ENCODE measurements at places on chromosomes 5 and 9.

- no peak for DNase-seq
These were observed 285.5 kb upstream of the SLC24A2 start for GRCh38 chr9:20074291-20074690.

DNA sequence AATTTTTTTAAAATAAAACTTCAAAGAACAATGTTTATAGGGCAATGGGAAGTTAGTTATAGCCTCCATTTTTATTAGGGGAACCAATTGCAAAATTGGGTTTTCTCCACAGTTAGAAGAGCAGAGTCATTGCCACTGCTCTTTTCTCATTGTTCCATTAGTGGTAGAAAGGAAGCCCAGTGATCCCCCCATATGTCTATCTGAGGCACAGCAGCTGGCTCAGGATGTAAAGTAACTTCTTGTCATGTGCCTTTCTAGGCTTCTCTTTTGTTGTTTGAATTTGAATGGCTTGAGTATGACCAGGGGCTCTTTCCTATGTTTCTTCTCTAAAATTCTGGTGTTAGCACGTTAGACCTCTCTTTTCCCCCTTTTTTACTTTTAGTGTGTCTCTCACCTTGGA, 61.2 kb downstream of the UBAP1 start:
- no peak for DNase-seq

- no peak for DNase-seq
These were observed 126.1 kb downstream of the GAS1 start for GRCh38 chr9:86821006-86821845.

DNA sequence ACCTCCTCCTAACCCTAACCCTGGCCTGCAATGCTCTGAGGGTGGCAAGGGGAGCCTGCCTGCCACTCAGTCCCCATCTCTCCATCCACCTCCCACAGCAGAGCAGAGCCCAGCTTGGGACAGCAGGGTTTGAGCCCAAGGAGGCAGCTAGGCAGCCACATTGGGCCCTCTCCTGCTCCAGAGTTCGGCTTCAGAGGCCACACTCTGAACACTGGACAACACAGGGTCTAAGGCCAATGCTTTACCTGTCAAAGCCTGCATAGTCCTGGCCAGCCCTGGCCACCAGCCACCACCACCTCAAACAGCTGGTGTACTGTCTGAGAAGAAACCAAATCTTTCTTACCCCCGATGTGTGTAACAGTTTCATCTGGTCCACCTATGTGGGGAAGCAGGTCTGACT, 5.2 kb downstream of the BICD2 start:
- DNase-seq: no peak

DNA sequence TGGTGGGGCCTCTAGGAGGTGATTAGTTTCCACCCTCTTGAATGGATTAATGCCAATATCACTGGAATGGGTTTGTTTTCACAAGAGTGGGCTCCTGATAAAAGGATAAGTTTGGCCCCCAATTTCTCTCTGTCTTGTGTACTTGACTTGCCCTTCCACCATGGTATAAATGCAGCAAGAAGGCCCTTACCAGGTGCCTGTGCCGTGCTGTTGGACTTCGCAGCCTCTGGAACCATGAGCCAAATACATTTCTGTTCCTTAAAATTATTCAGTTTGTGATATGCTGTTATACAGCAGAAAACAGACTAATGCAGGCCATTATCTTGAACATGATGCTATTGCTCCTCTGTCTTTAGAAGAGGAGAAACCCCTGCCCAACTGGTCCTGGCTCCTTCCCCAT, 17.8 kb upstream of the BRD3 start:
- DNase-seq: no peak

DNA sequence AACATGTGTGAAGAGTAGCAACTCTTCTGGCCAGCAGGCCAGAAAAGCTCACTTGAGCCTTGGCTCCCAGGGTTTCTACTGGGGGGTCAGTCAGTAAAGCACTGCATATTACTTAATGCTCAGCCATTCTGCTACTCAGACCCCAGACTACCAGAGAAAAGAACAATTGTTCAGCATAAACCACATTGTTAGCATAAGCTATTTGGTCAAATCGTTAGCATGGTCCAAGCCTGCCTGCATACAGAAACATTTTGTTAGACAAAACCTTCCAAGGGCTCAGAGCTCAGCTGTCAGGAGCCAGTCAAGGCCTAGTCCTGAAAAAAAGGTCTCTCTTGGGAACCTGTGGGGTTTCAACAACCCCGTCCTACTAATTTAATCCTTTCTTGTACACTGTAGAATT, 449.3 kb downstream of the PRR16 start:
- DNase-seq: no peak

DNA sequence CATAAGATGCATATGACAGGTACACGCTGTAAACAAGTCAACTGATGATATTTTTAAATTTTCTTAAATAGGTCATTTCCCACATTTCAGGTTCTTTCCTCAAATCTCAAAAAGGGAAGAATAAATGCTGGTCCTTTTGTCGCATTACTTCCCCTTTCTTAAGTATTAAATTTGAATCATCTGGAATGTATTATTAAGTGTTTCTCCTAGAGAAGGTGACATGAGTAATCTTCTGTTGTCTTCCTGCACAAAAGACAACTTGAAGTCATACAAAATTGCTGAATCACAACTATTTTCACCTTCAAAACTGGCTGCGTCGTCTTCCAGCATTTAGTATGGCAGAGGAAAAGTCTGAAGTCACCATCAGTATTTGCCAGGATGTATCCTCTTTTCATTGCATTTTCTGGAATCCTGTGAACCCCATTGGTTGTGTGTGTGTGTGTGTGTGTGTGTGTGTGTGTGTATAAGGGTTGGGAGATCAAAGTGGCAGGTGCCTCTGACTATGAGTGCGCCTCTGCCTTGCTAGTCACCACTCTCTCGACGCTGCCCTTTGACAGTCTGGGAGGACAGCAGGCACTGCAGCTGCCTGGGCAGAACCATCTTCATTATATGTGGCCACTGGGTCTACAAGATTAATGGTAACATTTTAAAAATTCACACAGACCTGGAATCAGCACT, 86.9 kb downstream of the MVB12B start:
- no peak for DNase-seq

DNA sequence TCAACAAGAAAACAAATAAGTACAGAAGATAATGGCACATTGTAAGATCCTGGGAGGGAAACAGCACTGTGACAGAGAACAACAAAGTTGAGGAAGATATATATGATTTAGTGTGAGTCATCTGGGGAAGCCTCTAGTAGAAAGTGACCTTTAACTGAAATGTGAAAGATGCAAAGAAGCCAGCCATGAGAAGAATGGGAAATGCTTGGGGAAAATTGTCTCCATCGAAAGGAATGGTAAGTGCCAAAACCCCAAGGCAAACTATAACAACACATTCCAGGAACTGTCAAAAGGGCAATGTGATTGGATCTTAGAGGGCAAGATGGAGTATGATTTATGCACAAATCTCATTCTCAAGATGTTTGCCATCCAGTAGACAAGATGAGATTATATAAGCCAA, 537.8 kb upstream of the BRINP1 start:
- DNase-seq: no peak

GRCh38 chr5:159972538-159973362, 36.2 kb upstream of the TTC1 start:
- DNase-seq: no peak

- DNase-seq: no peak
These were observed 50.8 kb downstream of the AQP7 start for GRCh38 chr9:33351547-33351946.

GRCh38 chr5:93017849-93018248, 563.2 kb downstream of the NR2F1-AS1 start:
- no peak for DNase-seq

DNA sequence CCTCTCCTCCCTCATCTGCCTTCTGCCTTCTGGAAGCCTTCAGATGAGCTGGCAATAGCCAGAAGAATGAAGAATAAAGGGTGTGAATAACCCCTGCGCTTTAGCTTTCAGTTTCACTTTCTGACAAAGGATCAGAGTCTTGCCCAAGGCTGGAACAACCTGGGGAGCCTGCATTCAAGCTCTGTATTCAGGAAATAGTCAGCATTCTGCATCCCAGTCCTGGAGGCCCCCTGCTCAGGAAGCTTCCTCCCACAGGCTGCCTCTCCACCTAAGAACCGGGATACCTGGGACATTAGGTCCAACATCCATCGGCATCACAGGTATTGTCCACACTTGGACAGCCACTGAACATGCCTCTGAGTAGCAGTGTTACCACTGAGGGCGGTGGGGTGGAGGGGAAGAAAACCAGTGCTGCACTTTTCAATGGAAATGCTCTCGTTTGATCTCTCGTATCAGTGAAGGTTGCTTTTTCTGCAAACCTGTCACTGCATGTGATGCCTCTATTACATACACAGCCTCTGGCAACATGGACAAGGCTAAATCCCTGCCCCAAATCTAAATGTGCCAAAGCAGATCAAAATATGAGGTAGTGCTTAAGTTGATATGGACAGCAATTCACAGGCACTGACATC, 39.8 kb upstream of the ACO1 start:
- DNase-seq: no peak

GRCh38 chr5:165201771-165202518, 1696.5 kb downstream of the MAT2B start:
- DNase-seq: no peak

DNA sequence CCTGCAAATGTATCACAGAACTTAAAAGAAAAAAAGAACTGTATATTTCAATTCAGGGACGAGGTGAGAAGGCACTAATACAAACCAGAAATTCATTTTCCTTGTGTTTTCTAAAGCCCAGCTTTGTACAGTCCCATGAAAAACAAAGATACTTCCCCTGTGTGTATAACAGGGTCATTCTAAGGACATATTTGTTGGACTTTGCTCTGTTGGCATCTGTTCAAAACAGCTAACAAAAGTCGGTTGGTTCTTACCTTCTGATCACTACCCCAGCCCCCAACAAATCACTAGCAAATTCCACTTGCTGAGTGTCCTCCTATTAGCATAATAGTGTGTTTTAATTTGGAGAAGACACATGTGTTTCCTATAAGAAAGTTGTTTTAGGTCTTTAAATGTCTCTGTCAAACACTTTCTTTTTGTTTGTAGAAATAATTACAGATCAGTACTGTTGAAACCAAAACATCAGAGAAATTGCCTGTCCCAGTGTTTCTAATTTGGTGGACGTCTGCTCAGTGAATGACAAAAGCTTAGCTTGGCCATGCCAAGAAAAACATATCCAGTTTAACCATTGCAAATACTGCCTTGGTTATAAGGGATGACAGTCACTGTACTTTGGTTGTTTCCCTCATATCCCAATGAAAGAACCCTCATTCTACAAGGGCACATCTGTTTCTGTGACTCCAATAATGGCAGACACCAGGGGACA, 480.5 kb downstream of the EBF1 start:
- no peak for DNase-seq

GRCh38 chr5:79962575-79963222, 28.4 kb downstream of the MTX3 start:
- no peak for DNase-seq

GRCh38 chr5:88948746-88949600, 66.0 kb upstream of the MEF2C start:
- DNase-seq: no peak

GRCh38 chr5:77231471-77232138, 21.1 kb downstream of the PDE8B start:
- DNase-seq: no peak

DNA sequence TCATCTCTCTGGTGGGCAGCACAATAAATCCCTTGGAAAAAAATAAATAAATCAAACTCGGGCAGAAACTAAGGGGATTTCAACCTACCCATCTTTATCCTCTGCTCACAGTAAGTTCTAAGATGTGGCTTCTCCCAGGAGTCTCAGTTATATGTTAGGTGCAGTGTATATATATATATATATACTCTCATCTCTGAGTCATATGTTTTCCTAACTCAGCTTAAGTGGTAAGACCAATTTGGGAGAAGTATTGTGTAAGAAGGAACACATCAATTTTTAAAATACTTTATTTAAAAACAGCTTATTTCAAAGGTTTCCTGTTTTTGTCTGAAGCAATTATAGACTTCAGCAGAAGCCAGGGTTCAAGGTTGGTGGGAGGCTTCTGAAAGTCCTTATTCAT, 20.3 kb upstream of the OSMR start:
- DNase-seq: no peak

- DNase-seq: no peak
These were observed 10.2 kb downstream of the PRRX2 start for GRCh38 chr9:129675620-129676019.

DNA sequence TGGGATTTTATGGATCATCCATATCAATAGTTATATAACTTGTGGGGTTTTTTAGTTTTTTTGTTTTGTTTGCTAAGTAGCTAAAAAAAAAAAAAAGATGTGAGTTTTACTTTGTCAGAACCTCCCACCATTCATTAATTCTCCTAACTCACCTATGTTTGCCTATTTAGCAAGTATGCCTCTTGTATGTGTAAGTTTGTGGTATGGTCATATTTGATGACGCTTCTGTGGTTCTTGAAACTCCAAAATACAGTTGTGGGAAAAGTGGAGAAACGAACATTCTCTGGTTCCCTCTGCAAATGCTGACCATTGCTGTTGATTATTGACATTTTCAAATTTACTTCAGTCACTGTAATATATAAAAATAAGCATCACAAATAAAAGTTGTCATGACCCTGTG, 75.7 kb downstream of the PBX3 start:
- peak; percentile 29 for DNase-seq

- no peak for DNase-seq
These were observed 75.7 kb downstream of the TMC1 start for GRCh38 chr9:72597181-72597517.

DNA sequence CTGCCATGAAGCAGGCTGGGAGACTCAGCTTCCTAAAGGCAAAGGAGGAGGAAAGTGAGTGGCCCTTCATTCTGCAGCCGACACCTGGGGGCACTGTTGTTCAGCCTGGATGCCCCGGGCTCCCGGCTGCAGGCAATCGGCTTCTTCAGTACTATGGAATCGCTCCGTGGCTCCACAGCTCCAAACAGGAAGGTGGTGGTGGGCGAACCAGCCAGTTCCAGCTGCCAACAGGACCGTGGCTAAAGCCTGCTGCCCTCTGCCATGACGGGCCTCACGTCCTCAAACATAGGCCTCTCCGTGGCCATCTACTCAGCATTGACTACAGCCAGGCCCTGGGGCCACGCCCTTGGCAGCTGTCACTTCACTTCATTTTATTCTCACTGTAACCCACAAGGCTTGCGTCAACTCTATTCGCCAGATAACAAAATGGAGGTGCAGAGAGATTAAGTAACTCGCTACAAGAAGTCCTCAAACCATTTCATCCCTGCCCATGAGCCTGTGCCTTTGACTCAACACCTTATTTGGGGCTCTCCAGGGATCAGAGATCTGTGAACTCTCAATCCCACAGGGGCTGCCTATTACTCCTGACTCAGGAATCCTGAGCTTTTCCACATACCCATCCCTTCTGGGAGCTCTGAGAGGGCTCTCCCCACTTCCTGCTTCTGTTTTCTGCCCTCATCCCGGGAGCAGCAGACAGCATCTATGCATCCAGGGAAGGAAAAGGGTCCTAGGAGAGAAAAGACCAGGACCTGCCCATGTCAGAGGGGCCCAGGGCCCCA, 38.0 kb downstream of the PAX5 start:
- peak; percentile 54 for DNase-seq

GRCh38 chr5:158133369-158133768, 274.4 kb upstream of the CLINT1 start:
- no peak for DNase-seq

DNA sequence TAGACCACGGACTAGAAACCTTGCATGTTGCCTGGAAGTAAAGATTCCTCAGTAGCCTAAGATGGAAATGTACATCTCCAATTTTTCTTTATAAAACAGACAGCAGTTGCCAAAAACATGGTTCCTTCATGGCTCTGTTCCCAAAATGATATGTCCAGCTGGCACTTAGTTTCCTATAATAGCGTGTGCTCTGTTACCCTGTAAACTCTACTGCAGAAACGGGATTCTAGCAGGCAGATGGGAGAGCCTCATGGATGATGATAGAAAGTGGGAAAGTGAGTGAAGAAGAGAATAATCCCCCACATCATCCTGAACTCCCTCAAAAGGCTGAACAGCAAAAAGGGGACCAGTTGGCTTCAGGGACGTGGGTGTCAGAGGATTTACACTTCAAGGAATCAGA, 118.2 kb downstream of the FRMD3 start:
- no peak for DNase-seq

All from CD4-positive, alpha-beta T cell treated with Interleukin-12 subunit alpha and Interleukin-12 subunit beta, for 1 hour (primary cell).